Activated T-helper 1 cell treated with anti-CD3 and anti-CD28 coated beads, Interleukin-12 subunit alpha, Interleukin-12 subunit beta, Interleukin-2, Interleukin-4 antibody, amounts not matched to agents 30 ng/mL and 10 ng/mL and 1 ng/mL, durations not matched to agents 14 hours and 24 hours and 36 hours (primary cell): ENCODE measurements at places on chromosomes 12 and 14. TPM values are rescaled to one million over a fixed set of nuclear protein-coding genes. Genes with fewer than 3 reads are reported as not detected.

The RHEBL1 gene
- total RNA-seq, result 8.6 and 10.7 TPM in 2 replicates

The PIWIL1 gene
- total RNA-seq, result not detected in 2 replicates

The KIF5A gene
- total RNA-seq, result 2.4 TPM in 2 replicates

DNA sequence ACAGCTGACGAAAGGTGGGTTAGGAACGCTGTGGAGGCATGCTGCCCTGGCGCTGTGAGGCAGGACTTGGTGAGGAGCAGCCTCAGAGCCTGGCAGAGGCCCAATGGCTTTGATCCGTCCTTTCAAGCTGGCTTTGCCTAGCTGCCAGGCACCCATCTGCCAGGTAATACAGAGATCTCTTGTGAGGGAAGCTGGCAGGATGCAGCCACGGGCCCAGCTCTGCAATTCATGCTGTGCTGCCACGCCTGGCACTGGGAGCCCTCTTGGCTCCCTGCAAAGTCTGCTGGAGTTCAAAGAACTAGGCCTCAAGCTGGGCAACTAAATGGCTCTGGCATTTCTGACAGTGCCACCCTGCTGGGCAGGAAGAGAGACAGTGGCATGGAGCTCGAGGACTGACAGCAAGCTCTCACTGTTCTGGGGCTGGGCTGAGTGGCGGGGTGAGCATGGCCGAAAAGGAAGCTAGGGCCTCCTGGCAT lies 18.7 kb downstream of the IQSEC3 start:
- H3K4me1 ChIP-seq, result no peaks in the 10 kb centered on the region
- no peak overlapping the region for H3K27ac ChIP-seq
- H3K36me3 ChIP-seq, result no peaks in the 10 kb centered on the region
- H3K4me3 ChIP-seq, result no peak overlapping the region
- peaks cover 3% of the 10 kb centered on the region for H3K27me3 ChIP-seq

DNA sequence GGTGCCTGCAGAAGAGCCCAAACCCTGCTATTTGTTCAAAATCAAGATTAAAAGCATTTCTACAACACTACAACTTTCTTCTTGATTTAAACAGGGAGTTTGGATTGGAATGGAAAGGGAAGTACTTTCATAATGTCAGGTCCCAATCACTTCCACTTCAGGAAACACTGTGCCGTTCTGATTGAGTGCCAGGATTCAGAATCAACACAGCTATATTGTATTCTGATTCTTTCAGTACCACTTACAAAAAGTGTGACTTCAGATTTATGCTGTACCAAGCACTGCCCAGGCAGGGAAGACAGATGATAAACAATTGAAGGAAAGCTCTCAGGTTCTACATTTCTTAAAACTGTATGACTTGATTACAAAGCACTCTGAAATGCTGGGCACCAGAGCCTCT lies 3.2 kb downstream of the TDP1 start:
- DNase-seq, result no peak
- H3K4me3 ChIP-seq, result peak overlapping the region; percentile 26
- H3K4me1 ChIP-seq, result peaks cover 72% of the 10 kb centered on the region
- peak overlapping the region; percentile 23 for H3K27ac ChIP-seq

- H3K36me3 ChIP-seq, result no peaks in the 10 kb centered on the region
- no peak for DNase-seq
- H3K4me3 ChIP-seq, result no peak overlapping the region
- H3K27me3 ChIP-seq, result no peaks in the 10 kb centered on the region
- no peak overlapping the region for H3K27ac ChIP-seq
These were observed 53.4 kb downstream of the SRGAP1 start for GRCh38 chr12:63897931-63898330.

GRCh38 chr12:51821440-51822260 lies 26.9 kb downstream of the FIGNL2 start:
- H3K36me3 ChIP-seq, result no peaks in the 10 kb centered on the region
- peaks cover 52% of the 10 kb centered on the region for H3K27me3 ChIP-seq
- peaks cover under 1% of the 10 kb centered on the region for H3K4me1 ChIP-seq
- no peak overlapping the region for H3K27ac ChIP-seq

- H3K4me3 ChIP-seq, result no peak overlapping the region
- no peak overlapping the region for H3K27ac ChIP-seq
- H3K4me1 ChIP-seq, result no peaks in the 10 kb centered on the region
- no peak for DNase-seq
These were observed 671.5 kb downstream of the MED13L start for GRCh38 chr12:115606040-115606439.

DNA sequence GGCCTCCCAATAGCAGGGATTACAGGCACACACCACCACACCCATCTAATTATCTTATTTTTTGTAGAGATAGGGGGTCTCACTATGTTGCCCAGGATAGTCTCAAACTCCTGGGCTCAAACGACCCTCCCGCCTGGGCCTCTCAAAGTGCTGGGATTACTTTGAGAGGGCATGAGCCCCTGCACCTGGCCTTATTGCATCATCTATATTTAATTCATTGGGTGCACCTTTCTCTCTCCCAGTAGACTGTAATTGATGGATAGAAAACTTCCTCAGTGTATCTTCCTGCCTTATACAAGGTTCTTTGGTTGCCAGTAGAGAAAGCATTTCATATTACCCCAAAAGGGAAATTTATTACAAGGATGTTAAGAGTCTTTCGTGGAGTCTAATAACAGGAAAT lies 8.9 kb upstream of the MORN3 start:
- peaks cover 11% of the 10 kb centered on the region for H3K4me1 ChIP-seq
- DNase-seq, result no peak
- H3K27me3 ChIP-seq, result no peaks in the 10 kb centered on the region

GRCh38 chr14:88196925-88197324 lies 126.1 kb downstream of the KCNK10 start:
- H3K27ac ChIP-seq, result no peak overlapping the region
- H3K27me3 ChIP-seq, result peaks cover 24% of the 10 kb centered on the region
- no peaks in the 10 kb centered on the region for H3K4me1 ChIP-seq
- no peak overlapping the region for H3K4me3 ChIP-seq

DNA sequence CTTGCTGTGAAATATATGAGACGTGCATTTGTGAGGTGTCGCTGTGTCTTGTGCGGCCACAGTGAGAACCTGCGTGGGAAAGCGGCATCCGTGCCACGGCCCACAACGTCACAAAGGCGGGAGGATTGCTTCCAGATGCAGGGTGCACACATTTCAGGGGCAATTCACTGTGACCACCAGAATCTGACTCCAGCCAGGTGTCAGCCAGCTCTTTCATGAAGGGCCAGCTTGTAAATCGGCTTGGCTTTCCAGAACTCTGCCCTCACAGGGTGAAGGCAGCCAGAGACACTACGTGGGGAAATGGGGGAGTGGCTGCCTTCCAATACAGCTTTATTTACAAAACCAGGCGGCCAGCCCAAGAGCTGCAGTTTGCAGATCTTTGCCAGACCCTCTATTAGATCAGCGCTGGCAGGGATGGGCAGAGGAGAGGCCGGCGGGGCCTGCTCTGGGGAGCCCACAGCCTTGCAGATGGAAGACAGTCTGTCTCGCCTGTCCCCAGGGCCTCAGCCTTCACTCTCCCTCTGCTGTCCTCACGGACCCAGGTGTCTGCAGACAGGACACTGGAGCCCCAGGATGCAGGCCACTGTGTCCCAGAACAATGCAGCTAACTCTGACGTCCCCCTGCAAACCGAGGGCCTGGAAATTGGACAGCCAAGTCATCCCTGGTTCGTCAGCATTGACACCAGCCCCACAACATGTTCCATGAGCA lies 53.5 kb downstream of the ADGRD1 start:
- no peak for DNase-seq
- H3K27ac ChIP-seq, result no peak overlapping the region
- no peaks in the 10 kb centered on the region for H3K36me3 ChIP-seq
- no peaks in the 10 kb centered on the region for H3K4me1 ChIP-seq
- H3K4me3 ChIP-seq, result no peak overlapping the region

- DNase-seq, result no peak
- H3K4me3 ChIP-seq, result no peak overlapping the region
- no peaks in the 10 kb centered on the region for H3K4me1 ChIP-seq
These were observed 226.1 kb downstream of the ACSS3 start for GRCh38 chr12:81303935-81304334.
